Cardiac septum (tissue), 1 donor: ENCODE measurements at places on chromosomes 1 and 21. TPM values are rescaled to one million over a fixed set of nuclear protein-coding genes. Genes with fewer than 3 reads are reported as not detected.

OR14K1 gene
- total RNA-seq = not detected

KRTAP12-2 gene
- total RNA-seq = not detected

DNAI4 gene
- total RNA-seq = 10.9 TPM

CNR2 gene
- total RNA-seq = not detected

XCL1 gene
- total RNA-seq = 0.16 TPM
